ENCODE measurements at places on chromosomes 13 and 19.

DNA sequence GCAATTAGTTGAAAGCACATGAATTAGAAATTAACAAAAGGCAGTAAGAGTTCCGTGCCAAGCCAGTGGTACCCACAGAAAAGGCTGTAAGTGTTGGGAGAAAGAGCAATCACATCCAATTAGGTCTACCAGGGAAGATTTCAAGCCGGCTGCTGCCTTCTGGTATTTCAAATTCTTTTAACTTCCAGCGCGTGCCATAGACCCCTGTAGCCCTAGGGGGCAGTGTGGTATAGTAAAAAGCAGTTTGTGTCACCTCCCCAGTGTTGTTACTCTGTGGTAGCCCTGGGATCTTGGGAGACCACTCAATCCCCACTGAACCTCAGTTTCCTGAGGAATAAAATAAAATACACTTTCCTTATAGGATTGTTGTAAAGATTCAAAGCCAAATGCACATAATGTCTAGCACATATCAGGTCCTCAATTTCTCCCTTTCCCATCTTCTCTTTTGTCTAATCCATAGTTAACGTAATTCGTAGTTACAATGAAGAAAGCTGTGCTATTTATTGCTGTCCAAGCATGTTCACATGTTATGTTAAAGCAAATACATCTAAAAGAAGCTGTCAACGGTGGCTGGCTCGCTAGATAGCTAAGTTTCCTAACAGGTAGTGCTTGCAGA is 230.2 kb downstream of the TDRD3 start:
- DNase-seq = peak; percentile 48

GRCh38 chr19:10431254-10431942 is 11.1 kb downstream of the PDE4A start:
- peak; percentile 14 for DNase-seq

DNA sequence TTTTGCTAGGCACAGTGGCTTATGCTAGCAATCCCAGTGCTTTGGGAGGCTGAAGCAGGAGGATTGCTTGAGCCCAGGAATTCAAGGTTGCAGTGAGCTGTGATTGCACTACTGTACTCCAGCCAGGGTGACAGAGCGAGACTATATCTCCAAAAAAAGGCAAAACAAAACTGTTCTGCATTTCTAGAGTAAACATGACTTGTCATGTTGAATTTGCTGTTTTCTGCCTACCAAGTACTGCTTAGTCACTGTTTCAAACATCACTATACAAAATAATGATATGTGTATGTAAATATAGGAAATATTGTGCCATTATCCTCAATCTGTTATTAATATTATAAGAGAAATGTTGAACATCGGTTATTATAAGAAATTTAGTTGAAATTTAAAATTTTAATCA is 9.2 kb downstream of the RFC3 start:
- no peak for DNase-seq

DNA sequence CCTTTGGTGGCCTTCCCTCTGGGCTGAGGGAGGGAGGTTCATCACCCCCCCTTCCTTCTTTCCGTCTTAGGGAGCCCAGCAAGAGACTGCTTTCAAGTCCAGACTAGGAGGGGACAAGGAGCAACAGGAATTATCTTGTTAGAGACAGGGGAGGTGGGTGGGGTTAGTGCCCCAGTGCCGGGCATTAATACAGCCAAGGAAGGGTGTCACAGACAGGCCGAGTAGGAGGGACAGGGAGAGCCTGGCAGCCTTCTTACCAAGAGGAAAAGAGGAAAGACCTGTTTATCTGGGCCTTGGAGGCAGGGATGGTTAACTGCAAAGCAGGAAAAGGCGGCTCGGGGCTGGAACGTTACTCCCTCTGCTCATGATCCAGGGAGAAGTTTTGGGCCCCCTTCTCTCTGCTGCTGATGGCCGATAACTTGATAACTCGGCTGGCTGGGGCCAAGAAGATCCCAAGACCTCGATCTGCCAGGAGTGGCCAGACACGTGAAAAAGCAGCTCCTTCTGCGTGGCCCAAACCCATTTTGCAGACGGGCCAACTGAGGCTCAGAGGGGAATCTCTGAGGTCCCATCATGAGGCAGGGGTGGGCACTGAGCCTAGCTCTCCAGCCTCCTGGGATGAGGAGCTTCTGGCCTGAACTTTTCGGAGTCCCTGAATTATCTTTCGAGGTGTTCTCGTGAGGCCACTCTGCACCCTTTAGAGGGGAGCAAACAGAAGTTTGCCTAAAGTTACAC is 79.3 kb downstream of the PTPRS start:
- DNase-seq = no peak
